ENCODE measurements at places on chromosomes 2 and 18. TPM values are rescaled to one million over a fixed set of nuclear protein-coding genes. Genes with fewer than 3 reads are reported as not detected.

The CD8B2 gene
- total RNA-seq = not detected

The OBSL1 gene
- total RNA-seq = 161 TPM

The MEIS1 gene
- total RNA-seq = 9.1 TPM

The FEV gene
- not detected for total RNA-seq

The SPRED2 gene
- 33.5 TPM for total RNA-seq

The FBXO15 gene
- total RNA-seq = 2.2 TPM

- DNase-seq = no peak
Observed at GRCh38 chr2:84839851-84840250, 41.0 kb downstream of the TRABD2A start.

DNA sequence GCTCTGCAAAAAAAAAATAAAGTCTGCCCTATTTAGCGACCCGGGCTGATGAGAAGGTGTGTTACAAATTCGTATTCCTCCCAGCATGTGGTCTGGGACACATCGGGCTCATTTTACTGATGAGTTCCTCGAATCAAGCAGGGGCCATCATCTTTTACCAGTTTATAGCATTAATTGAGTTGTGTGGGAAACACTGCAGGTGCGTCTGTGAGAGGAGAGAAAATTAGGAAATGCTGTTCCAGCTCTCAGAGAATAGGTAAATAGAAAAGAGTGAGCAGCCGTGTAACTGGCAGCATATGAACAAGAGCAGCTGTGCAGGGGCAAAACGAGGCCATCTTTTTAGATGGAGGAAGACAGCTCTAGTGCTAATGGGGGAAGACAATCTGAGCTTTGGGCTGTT lies 216.7 kb downstream of the SETBP1 start:
- DNase-seq = no peak

DNA sequence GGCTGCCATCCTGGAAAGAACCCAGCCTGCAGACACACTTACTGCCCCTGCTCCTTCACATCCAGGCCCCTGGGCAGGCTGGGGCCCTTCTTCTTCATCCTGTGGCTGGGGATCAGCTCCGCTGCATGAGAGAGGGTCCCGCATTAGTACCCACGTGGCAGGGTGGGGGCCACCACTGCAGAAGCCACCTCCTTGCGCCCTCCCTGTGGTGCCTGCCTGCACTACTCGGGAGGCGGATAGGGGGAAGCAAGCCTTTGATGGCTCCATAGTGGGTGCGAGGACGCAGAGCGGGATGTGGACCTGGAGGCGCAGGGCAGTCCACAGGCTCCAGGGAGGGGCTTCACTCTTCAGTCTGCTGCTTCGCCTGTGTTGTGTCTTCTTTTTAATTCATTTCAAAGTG lies 46.7 kb downstream of the GPC1 start:
- DNase-seq = no peak

DNA sequence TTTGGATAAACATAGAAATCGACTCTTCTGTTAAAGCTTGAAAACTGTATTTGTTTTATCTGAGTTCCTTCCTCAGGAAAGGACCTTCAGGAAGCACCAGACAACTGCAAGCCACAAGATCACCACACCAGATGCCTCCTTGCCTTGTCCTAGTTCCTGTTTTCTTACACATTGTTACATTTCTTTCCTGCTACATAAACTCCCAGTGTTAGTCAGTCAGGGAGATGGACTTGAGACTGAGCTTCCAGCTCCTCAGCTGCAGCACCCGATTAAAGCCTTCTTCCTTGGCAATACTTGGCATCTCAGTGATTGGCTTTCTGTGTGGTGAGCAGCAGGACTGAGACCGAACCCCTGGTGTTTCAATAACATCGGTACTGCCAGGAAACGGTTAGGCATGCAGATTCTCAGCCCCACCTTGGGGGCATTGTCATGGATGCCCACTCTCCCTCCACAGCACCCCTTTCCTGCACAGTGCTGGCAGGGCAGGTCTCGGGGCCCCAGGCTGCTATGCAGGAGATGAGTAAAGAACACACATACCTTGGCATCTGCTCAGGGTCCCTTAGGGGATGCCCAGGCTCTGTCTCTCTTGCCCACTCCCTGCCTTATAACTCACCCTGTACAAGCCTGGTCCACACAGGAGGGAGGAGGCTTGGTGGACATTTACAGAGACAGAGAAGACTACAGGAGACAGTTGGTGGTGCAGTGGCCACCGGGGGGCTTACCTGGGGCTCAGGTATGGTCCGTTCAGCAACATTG lies 32.6 kb downstream of the ANKMY1 start:
- DNase-seq = no peak

DNA sequence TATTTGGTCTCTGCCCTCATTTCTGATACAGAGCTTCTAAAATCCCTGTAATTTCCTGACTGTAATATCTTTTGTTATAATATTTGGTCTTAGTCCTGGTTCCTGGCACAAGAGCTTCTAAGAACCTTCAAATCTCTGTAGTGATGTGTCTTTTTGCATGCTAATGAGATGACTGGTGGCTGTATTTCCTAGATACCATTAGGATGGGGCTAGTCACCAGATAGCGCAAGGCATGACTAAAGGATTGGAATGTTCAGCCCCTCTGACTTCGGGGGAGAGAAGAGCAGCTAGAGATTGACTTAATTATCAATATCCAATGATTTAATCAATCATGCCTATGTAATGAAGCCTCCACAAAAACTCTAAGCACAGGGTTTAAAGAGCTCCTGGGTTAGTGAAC lies 620.8 kb upstream of the ACVR2A start:
- DNase-seq = no peak

- no peak for DNase-seq
Observed at GRCh38 chr2:30527859-30528258, 80.8 kb downstream of the LCLAT1 start.

- no peak for DNase-seq
Observed at GRCh38 chr2:211035548-211036185, 479.3 kb downstream of the CPS1 start.

GRCh38 chr2:10765914-10766313 lies 44.5 kb downstream of the ATP6V1C2 start:
- DNase-seq = no peak

GRCh38 chr2:187208199-187208785 lies 239.8 kb downstream of the CALCRL start:
- DNase-seq = no peak

DNA sequence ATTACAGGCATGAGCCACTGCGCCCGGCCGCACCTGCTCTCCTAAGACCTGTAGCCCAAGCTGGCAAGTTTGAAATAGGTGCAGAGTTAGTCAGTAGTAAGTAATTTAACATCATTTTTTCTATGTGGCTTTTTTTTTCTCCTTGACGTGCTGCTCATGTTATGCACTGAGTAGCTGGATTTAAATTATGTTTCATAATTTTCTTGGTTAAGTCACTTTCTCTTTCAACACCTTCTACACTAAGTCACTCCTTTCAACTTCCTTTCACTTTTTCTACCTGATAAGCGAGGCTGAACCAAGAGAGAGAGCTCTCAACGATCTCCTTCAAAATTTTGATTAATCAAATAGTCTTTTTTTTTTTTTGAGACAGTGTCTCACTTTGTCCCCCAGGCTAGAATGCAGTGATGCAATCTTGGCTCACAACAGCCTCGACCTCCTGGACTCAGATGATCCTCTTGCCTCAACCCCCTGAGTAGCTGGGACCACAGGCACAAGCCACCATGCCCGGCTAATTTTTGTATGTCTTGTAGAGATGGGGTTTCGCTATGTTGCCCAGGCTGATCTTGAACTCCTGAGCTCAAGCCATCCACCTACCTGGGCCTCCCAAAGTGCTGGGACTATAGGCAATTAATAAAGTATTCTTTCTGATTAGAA lies 13.1 kb downstream of the CASP8 start:
- no peak for DNase-seq

DNA sequence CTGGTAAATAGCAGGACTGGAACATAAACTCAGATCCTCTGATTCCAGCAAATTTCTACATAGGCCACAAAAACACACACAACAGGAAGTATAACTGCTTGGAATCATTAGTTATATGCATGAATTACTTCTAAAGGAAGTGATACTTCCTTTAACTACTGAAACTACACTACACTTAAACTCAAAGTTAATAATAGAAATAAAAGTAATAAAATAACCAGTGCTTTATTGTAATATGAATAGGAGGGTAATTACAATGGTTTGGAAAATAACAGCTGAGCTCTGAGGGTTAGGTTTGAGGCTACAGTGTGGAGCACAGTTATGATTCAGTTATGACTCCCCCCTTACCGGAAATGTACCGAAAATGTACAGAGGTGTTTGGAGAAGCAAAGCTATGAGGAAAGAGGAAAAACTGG lies 18.5 kb upstream of the POLI start:
- no peak for DNase-seq

- DNase-seq = no peak
Observed at GRCh38 chr2:39033980-39034379, 86.9 kb downstream of the SOS1 start.

DNA sequence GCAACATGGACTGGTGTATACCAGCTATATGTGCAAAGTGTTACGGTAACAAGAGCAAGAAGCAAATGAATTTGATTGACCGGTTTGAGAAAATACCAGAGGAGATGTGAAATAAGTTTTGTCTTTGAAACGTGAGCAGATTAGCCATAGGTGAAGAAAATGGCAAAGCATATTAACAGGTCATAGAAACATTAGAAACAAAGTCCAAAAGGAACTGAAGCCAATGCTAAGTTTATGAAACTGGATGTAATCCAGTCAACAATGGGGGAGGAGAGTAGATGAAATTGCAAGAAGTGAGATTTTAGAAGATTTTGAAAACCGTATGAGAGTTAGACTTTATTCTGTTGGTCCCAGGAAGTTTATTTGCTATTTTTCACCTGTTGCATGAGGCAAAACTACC lies 1315.4 kb upstream of the CHAC2 start:
- DNase-seq = no peak

DNA sequence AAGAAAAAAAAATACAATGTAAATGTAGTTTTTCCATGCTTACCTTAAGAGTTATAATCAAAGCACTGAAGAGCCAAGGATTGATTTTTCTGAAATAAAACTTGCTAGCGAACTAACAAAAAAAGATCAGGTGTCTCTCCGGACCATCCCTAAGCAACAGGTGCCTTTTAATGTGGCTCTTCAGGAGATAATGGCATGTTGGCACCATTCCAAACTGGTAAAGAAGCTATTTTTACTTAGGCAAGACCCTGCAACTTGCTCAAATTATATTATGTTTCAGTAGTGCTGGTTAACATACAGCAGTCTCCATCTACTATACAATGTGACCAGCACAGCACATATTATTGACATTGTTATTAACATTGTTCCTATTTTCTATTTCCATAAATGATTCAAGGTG lies 2.3 kb upstream of the GCC2 start:
- DNase-seq = no peak

DNA sequence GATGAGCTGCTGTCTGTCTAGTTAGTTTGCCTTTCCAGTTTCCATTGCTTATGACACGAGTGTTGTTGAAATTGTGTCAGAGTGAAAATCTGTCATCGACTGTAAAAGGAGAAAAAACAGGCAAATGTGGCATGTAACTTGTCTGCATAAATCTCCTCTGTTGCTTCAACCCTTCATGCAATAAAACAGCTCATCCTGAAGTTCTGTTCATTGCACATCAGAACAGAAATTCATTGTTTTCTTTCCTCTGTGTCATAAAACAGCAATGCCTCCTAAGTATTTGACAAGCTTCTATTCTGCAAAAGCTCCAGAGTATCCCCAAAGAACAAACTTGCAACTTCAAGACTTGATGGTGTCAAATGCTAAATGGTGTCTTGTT lies 432.1 kb downstream of the MEIS1 start:
- DNase-seq = no peak

- peak; percentile 48 for DNase-seq
Observed at GRCh38 chr18:32552421-32553030, 81.8 kb upstream of the GAREM1 start.

DNA sequence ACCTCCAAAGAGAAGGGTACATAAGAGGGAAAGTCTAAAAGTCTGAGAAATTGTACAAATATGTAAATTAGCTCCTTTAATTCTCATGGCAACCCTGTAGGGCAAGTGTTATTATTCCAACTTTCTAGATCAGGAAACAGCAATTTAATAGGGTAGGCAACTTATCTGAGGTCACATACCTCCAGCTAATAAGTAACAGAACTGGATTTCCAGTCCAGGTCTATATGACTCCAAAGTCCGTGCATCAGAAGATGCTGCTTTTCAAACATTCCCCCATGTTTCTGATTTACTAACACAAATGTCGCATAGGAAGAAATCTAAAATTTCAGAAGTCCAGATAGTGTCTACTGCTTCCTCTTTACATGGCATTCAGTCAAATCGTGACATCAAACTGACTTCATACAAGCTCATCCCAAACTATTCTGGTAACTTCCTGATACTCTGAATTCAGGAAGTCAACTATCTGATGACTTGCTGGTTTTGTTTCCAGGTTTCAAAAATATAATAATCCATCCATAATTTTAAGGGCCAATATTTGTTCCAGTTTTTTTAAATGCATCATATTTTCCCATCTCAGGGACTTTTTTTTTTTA lies 419.3 kb upstream of the ACVR2A start:
- no peak for DNase-seq

GRCh38 chr18:23969664-23970063 lies 44.9 kb upstream of the TTC39C start:
- DNase-seq = no peak

DNA sequence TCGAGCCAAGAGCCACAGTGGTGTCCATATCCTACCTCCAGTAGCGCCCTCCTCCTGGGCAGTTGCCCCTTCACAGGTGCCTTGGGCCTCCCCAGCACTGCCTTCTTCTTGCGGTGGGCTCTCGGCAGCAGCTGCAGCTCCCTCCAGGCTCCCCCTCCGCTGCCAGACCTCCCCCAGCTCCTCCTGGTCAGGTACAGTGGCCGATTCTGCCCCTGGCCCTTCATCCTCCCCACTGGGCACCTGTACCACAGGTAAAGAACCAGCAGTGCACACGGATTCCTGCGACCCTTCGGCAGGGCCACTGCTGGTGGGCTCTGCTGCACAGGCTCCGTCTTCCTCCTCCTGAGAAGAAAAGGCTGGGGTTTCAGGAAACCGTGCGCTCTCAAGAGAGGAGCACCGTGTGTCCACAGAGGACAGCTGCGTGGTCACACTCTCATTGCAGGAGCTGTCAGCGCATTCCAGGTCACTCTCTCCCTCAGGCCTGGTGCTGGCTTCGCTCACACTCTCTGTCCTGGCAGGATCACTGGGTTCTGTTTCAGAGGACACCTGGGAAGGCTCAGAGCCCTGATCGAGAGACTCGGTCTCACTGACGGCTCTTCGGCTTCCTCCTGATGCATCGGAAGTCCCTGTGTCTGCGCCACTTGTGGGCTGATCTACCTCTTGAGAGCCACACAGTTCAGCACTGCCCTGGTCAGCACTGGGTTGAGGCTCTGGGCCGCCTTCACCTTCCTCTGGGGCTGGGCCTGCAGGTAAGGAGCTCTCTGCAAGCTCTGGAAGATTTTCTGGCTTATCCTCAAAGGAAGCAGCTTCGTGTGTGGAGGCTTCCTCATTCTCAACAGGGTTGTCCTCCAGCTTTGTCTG lies 147.4 kb upstream of the STK17B start:
- DNase-seq = no peak
